ENCODE measurements at places on chromosomes 16 and 17.

DNA sequence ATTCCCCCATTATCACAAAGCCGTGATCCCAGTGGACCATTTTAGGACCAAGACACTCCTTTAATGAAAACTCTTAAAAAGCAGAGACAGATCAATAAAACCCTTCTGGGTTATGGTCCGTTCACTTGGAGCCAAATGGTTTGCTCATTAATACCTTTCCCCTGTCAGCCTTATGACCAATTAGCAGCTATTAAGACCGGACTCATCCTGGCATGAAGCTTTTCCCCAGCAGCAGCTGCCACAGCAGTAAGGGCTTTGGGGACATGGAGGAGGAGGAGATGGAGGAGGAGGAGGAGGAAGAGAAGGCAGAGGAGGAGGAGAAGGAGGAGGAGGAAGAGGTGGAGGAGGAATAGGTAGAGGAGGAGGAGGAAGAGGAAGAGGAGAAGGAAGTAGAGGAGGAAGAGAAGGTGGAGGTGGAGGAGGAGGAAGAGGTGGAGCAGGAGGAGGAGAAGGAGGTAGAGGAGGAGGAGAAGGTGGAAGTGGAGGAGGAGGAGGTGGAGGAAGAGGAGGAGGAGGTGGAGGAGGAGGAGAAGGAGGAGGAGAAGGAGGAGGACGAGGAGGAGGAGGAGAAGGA, 50.1 kb upstream of the IRX3 start:
- no peak for DNase-seq

DNA sequence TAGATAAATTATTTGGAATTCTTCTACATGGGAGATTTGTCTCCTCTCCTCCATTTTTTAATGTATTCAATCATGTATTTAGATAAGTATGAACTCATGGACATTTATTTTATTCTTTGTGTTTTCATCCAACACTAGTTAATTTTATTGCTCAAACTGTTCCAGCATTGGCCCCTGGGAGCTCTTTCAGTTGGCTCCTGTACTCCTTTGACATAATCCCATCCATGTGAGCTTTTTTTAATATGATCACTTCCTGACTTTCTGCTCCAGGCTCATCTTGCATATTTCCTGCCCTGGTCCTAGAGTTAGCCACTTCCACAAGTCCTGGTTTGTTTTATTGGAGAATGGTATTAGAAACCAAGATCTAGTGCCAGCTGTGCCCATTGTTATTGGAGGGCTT, 419.0 kb upstream of the CDH11 start:
- no peak for DNase-seq

DNA sequence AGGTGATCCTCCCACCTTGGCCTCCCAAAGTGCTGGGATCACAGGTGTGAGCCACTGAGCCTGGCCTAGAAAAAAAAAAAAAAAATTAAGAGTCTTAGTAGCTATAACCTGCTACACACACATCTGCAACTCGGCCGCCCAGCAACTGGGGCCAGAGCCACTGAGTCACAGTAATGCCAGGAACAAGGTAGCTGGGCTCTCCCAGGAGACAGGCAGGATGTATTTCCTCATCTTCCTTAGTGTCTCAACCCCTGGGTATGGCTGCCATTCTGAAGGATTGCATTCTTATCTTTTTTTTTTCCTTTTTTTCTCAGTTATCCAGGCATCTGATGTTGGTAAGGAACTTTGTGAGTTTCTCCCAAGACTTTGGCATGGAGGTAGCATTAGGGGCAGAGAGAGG, 7.1 kb upstream of the PSMD3 start:
- DNase-seq, result no peak

GRCh38 chr17:17929655-17930380, 42.4 kb downstream of the TOM1L2 start:
- no peak for DNase-seq

- DNase-seq, result no peak
Measured at GRCh38 chr17:17719966-17720543, 38.8 kb downstream of the RAI1 start.

GRCh38 chr17:4204710-4205173, 59.0 kb downstream of the ANKFY1 start:
- DNase-seq, result no peak

DNA sequence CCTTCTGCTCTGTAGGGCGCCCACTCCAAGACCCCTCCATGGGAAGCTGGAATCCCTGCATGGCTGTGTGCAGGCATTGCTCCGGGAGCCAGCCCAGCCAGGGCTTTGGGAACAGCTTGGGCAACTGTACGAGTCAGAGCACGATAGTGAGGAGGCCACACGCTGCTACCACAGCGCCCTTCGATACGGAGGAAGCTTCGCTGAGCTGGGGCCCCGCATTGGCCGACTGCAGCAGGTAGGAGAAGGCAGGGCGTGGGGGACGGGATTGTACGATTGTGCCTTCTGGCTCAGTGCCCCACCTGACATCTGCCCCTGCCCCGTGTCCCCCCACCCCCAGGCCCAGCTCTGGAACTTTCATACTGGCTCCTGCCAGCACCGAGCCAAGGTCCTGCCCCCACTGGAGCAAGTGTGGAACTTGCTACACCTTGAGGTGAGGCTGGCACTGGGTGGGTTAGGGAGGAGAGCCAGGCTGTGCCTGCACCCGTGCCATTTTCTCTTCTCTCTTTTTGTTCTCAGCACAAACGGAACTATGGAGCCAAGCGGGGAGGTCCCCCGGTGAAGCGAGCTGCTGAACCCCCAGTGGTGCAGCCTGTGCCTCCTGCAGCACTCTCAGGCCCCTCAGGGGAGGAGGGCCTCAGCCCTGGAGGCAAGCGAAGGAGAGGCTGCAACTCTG, 8.7 kb upstream of the TMEM88 start:
- DNase-seq, result no peak

DNA sequence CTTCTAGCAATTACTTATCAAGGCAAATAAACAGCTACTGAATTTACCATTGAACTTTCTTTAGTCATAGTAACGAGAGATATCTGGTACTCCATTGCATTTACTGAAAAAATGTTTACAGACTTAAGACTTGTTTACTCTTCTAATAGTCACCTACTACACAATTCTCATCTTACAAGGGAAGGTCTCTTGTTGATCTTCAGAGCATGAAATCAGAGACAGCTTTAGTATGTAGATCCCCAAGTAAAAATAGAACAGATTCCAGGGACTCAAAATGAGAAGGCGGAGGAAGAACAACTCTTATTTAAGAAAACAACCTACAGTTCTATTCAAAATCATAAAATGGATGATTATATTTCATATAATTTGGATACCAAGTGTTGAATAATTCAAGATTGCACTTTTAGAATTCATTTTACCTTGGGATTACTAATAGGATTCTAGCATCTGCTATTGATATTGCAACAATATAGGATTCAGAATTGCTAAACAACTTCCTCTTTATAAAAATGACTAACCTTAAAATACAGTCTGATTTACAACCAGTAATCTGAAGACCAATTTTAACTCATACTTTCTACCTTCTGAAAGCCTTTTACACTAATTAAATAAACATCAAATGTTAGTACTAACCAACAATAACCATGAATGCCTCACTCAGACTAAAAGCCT, 20.8 kb downstream of the UBE2G1 start:
- DNase-seq, result no peak

- no peak for DNase-seq
Measured at GRCh38 chr16:77033516-77033915, 157.5 kb upstream of the MON1B start.

GRCh38 chr16:3904875-3905274, 24.4 kb upstream of the CREBBP start:
- no peak for DNase-seq

DNA sequence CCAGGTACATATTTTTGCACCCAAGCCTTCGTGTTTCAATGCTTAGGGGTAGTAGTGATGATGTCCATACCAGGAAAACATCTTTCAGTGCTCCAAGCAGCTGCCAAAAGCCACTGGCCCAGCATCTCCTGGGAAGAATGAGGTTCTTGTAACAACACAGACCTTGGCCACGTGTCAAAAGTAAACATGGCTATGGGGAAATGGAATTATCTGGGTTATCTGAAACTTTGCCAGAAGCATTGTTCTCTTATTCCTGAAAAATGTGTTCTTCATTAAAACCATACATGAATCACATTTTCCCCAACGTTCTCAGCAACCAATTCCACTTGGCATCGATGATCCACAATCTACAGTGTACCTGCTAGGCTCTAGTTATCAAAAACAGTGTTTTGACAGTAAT, 524.2 kb upstream of the EEF2KMT start:
- no peak for DNase-seq

GRCh38 chr16:75497558-75497957, 2.3 kb upstream of the CHST6 start:
- DNase-seq, result no peak

- no peak for DNase-seq
Measured at GRCh38 chr16:54373534-54374520, 87.2 kb upstream of the IRX3 start.

GRCh38 chr16:4410335-4411075, 5.9 kb downstream of the CORO7 start:
- peak; percentile 16 for DNase-seq

DNA sequence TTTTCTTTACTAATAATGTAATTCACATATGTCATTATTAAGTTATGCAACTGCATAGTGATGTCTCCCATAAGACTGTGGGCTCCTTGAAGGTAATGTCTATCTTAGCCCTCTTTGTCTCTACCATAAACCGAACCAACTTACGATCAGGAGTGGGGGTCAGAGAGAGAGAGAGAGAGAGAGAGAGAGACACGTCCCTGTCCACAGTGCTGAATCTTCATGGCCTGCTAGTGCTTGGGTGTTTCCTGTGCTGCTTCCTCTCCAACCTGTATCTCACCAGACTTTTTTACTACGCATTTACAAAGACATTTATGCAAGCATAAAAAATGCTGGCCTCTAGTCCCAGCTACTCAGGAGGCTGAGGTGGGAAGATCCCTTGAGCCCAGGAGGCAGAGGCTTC, 52.2 kb upstream of the HAPSTR1 start:
- no peak for DNase-seq

GRCh38 chr17:31842195-31843069, 16.6 kb downstream of the COPRS start:
- DNase-seq, result peak; percentile 56

GRCh38 chr17:31608659-31609254, 217.3 kb downstream of the RAB11FIP4 start:
- no peak for DNase-seq

DNA sequence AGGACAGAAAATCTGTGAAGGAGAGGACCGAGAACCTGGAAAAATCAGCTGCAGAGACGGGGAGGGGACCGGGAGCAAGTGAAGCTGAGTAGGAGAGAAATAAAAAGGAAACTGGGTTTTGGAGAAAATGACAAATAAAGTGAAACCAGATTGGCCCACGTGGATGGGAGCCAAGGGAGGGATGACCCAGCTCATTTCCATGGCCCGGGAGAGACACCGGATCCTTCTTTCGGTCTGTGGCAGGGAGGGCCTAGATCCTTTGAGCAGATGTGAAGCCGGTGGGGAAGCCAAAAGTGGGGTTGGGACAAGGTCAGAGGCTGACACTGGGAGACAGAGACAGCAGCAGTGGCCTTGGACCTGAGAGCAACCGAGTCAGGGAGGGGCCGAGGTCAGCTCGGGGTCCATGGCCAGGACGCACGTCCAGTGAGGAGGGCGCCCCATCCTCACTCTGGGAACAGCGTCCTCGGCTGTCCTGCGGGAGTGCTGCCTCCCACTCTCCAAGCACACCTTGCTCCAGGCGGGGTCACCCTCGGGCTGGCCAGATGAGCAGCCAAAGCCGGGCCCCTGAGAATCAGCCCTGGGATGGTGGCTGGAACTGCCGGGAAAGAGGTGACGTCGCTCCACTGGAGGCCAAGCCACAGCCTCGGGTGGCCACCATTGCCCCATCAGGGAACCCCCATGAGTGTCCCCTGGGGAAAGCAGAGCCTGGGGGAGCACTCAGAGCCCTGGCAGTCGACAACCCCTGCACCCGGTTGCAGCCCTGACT, 50.8 kb upstream of the CDR2 start:
- no peak for DNase-seq

DNA sequence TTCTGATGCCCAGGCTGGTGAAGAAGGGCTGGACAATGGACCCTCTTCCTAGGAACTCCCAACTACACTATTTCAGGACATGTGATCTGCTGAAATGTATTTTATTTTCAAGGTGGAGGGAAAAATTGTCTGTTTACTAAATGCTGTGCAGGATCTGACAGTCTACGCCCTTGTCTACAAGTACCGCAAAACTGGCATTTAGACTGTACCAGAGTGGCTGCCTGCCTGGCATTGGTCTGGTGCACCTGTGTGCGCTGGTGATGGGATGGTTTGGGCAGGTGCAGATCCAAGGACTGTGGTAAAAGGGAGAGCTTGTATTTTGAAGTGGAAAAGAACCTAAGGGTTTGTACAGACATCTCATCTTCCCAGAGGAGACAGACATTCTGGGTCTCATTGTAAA, 79.7 kb downstream of the AIPL1 start:
- DNase-seq, result no peak

DNA sequence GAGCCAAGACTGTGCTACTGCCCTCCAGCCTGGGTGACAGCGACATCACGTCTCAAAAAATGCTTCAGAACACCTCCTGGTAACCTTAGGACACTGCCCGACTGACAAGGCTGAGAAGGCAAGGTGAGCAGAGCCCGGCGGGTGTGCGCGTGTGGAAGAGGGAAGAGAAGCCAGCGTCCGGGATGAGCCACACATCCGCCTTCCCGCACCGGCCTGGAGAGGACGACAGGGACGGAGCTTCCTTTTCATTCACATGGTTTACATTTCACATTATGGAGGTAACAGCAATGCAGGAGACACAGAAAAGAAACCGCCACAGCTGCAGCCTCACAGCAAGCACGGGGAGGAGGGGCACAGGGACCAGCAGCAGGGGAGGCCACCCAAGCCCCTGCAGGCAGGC, 16.5 kb downstream of the HAGH start:
- no peak for DNase-seq

- no peak for DNase-seq
Measured at GRCh38 chr17:39208893-39209292, 8.8 kb downstream of the RPL19 start.

- no peak for DNase-seq
Measured at GRCh38 chr17:68359791-68360535, 68.7 kb downstream of the ARSG start.

GRCh38 chr17:55988861-55989260, 164.4 kb upstream of the ANKFN1 start:
- DNase-seq, result no peak

GRCh38 chr16:50446861-50447260, 78.1 kb upstream of the BRD7 start:
- DNase-seq, result no peak

- DNase-seq, result no peak
Measured at GRCh38 chr16:13118091-13118490, 216.7 kb downstream of the SHISA9 start.

- no peak for DNase-seq
Measured at GRCh38 chr17:12739500-12739899, 49.8 kb upstream of the ARHGAP44 start.

GRCh38 chr17:71237903-71238538, 882.8 kb upstream of the SOX9 start:
- no peak for DNase-seq

GRCh38 chr17:75707079-75707571, 14.1 kb upstream of the ITGB4 start:
- no peak for DNase-seq

- no peak for DNase-seq
Measured at GRCh38 chr16:89378947-89379771, 111.2 kb downstream of the ANKRD11 start.

Measured in C1 segment of cervical spinal cord (tissue), 14 donors.